Activated CD4-positive, alpha-beta T cell treated with anti-CD3 and anti-CD28 coated beads, Interleukin-2, amount 10 ng/mL, durations not matched to agents 24 days and 14 days (primary cell): ENCODE measurements at places on chromosomes 6 and 20. TPM values are rescaled to one million over a fixed set of nuclear protein-coding genes. Genes with fewer than 3 reads are reported as not detected.

- no peak for DNase-seq
Observed at GRCh38 chr6:105317607-105318533, 85.0 kb downstream of the PREP start.

- DNase-seq, result no peak
Observed at GRCh38 chr6:118317581-118318563, 230.2 kb upstream of the PLN start.

- DNase-seq, result no peak
Observed at GRCh38 chr6:37283671-37284151, 25.8 kb upstream of the TMEM217 start.

GRCh38 chr6:20565342-20565741 lies 31.1 kb downstream of the CDKAL1 start:
- no peak for DNase-seq

GRCh38 chr6:57283911-57284455 lies 33.4 kb upstream of the PRIM2 start:
- no peak for DNase-seq

DNA sequence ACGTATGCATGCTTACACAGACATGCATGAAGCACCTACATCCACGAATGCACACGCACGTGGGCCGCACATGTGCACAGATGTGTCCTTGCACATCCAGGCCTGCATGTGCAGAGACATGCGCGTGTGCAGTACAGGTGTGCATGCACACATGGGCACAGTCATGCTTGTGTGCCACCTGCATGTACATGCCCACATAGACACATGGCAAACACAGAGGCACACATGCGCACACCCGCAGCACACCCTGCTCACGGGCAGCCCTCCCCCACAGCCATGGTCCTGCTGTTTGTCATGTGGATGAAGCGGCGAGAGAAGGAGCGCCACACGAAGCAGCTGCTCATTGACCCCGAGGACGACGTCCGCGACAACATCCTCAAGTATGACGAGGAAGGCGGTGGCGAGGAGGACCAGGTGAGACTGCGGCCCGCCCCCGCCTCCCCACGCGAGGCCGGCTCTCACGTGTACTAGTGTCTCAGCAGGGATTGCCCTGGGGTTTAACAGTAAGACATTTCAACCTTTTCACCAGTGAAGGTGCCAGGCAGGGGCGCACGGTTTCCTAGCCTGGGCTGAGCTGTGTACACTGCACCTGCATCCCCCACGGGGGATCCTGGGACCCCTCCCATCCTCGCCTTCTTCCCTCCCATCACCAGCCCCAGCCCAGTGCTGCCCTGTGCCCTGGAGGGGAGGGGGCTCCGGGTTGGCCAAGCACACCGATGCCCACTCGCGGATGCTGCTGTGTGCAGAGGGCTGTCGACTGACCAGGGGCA lies 132.8 kb downstream of the TAF4 start:
- DNase-seq, result no peak

DNA sequence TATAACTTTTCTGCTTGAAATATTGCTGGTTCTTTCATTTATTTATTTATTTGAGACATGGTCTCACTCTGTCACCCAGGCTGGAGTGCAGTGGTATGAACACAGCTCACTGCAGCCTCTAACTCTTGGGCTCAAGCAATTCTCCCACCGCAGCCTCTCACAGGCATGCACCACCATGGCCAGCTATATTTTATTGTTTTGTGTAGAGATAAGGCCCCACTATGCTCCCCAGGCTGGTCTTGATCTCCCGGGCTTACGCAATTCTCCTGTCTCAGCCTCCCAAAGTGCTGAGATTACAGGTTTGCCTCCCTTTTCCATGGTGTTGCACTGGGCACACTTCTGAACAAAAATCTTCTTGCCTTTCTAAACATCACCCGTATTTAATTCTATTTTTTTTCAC lies 39.1 kb upstream of the RNGTT start:
- no peak for DNase-seq

- peak; percentile 83 for DNase-seq
Observed at GRCh38 chr6:73451223-73452106, 632 bp downstream of the CGAS start.

- no peak for DNase-seq
Observed at GRCh38 chr6:44652547-44652946, 265.0 kb downstream of the CDC5L start.

DNA sequence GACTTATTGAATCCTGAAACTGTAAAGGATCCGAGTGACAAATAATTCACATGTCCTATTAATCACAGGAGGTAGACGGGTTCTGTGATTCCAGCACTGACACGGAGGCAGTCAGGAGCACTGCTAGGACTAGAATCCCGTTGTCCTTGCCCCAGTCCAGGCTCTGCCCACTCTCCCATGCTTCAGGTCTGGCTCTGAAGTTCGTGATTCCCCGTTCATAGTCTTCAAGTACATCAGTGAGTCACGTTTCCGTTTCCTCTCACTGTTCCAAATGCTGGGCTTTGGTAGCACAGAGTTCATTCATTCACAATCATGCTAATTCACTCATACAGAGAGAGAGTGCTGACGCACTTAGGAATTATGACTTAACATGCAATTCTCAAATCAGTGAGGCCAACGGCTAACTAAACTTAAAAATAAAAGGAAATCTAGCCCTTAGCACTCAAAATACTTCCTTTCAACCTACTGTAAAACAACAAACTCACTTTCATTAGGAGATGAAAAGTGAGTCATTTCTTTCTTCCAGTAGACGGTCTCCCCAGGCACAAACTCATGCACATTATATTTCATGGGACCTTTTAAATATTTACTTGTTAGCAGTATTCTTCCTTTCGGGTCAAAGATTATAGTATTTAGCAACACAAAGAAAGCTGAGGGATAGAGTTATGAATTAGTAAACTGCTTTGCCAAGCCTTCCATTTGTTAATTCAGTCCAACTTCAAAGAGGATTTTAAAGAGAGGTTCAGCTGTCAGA lies 94.0 kb upstream of the NHSL1 start:
- peak; percentile 80 for DNase-seq

DNA sequence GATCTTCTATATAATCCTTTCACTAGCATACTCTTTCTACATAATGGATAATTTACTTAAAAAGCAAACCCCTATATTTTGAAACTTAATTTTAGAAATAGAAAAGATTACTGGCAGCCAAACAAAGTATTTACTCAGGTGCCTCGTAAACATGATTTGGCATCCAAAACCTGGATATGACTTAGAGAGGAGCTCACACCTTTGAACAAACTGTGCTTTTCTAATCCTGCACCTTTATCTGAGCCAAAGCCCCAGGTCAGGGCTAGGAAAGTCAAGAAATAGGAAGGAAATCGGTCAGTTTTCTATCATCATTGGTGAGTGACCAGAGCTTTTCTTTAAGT lies 170.9 kb downstream of the PHF3 start:
- no peak for DNase-seq

DNA sequence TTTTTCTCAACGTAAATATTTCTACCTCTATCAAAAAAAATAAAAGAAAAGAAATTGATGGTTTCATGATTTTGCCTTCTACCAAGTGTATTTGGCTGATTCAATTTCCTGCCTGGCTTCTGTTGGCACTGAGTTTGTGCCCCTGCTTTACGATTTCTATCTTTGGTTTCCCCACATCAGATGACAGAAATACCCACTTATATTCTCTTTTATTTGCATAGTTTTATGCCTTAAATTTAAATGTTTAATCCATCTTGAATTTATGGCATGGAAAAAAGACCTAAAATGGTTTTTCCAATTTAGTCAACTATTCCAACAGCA lies 34.3 kb downstream of the RNF24 start:
- DNase-seq, result no peak

DNA sequence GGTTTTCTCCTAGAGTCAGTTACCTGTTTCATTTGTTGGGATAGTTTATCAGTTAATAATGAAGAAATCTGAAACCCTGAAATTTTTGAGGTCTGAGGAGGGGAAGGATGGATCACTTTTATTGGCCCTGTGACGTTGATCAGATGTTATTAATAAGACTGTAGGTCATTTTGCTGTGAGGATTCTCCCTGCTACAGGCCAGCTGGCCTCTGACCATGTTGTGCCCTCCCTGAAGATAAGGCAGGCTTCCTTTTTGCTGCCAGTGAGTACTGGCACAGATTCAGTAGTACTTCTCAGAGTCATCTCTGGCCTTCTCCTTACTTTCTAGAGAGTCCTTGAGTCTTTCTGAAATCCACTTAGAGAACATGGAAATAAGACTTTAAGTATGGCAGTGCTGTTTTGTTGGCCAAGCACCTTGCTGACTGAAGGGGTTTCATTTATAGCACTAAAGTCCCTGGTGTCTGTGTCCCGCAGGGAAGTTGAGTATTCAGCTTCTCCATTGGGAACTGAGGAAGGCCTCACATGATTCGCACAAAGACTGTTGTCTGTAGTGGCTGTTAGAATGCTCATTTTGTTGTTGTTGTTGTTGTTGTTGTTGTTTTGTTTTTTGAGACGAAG lies 202.6 kb downstream of the DTNBP1 start:
- no peak for DNase-seq

DNA sequence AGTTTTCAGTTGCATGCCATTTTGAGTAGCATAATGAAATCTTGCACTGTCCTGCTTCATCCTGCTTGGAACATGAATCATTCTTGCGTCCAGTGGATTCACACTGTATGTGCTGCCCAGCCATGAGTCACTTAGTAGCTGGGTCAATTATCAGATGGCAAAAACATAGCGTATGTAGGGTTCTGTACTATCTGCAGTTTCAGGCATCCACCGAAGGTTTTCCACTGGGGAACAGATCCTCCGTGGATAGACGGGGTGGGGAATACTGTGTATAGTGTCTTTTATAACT lies 61.4 kb downstream of the IL22RA2 start:
- no peak for DNase-seq

DNA sequence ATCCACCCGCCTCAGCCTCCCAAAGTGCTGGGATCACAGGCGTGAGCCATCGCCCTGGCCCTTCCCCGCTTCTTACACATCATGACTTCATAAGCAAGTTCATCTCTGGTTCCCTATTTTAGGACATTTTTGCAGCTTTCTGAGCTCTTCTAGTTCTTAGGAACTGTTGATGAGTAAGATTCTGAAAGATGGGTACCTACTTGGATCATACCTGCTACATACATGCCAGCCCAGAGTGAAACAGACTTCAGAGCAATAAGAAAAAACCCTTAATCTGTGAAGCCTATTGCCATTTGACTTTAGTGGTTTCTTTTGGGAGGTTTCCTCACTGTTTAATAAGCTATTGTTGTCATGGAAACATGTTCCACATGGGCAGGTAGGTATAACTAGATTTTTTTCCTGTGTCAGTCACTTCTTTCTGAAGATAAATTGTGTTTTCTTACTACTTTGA lies 27.9 kb upstream of the TMEM217 start:
- DNase-seq, result no peak

DNA sequence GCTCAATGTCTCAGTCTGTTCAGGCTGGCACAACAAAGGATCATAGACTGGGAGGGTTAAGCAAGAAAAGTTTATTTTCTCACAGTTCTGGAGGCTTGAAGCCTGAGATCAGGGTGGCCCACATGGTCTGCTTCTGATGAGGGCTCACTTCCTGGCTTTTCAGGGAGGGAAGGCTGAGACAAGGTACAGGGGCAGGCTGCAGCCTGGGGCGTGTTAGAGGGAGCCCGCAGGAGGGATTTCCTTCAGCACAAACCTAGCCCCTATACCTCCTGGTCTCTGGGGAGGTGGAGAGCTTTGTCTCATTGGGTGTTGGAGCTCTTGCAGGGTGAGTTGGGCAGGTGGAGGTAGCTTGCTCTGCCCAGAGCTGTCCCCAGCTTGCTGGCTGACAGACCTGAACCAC lies 81.1 kb upstream of the GPR6 start:
- no peak for DNase-seq

DNA sequence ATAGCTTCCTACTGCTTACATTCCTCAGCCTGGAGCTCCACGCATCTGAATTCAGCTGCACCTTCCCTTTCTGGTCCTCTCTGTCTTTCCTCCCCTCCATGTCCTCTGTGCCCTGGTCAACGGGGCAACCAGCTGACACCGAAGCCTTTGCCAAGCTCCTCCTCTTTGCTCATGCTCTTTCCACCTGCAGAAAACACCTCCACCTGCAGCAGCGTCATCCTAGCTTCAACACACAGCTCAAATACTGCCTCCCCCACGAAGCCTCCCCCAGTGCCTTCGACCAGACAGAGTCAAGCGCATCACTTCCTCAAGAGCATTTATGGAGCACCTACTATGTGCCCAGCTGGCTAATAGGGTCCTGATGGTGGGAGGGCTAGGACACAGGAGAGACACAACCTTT lies 9.2 kb downstream of the CDH22 start:
- DNase-seq, result no peak

GRCh38 chr6:104682722-104683643 lies 176.7 kb downstream of the HACE1 start:
- DNase-seq, result peak; percentile 91

DNA sequence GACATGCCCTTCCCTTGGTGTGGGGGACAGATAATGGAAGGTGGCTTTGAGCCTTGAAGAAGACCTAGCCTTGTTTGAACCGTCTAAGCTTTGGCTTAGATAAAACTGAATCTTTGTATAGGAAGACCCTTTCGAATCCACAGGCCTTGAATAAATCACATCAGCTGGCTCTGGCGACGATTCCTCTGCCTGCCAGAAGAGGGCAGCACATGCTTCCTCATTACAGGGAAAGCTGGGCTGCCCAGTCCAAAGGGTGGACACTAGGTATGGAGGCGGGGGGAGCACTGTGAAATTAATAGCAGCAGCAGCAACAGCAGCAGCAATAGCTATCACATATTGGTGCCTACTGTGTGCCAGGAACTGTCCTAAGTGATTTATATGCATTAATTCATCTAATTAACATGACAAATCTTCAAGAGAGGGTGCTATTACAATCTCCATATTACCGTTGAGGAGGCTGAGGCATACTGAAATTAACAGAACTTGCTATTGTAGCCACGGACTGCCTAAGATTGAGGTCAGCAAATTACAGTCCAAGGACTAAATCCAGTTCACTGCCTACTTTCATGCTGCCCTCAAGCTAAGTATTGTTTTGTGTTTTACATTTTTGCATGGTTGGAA lies 85.1 kb downstream of the CLIC5 start:
- peak; percentile 86 for DNase-seq

- no peak for DNase-seq
Observed at GRCh38 chr6:147782302-147782701, 273.8 kb downstream of the SAMD5 start.

- DNase-seq, result no peak
Observed at GRCh38 chr6:101294676-101295075, 98.8 kb upstream of the GRIK2 start.

GRCh38 chr6:127477658-127478057 lies 18.5 kb upstream of the KIAA0408 start:
- DNase-seq, result no peak

DNA sequence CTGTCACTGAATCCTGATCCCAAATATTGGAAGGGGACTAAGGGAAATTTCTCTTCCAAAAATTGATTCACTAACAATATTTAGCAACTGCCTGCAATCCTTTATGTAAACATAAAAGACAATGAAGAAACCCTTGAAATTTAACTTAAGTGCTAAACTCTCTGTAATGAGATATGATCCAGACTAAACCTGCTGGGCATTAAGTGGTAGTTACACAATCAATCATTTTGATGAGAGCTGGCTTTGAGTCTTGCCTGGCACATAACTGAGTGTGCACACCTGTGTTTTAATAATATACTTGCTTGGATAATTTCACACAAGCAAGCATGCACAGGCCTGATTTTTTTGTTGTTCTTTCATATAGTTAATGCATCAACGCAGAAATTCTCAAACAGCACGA lies 9.8 kb upstream of the ZFP64 start:
- no peak for DNase-seq

CHRNA4 gene
- not detected in 2 replicates for total RNA-seq

SAMD3 gene
- 2.1 and 2.5 TPM in 2 replicates for total RNA-seq

TRIM40 gene
- total RNA-seq, result not detected in 2 replicates

GLP1R gene
- 0.09 TPM in 2 replicates for total RNA-seq

TNXB gene
- total RNA-seq, result 3.3 and 4.6 TPM in 2 replicates

ENPP4 gene
- total RNA-seq, result 5.3 and 6.0 TPM in 2 replicates

RBPJL gene
- not detected in 2 replicates for total RNA-seq

KCNK17 gene
- not detected in 2 replicates for total RNA-seq

ZNF311 gene
- total RNA-seq, result 0.86 and 0.97 TPM in 2 replicates
